Right hindlimb (tissue), 1 donor: ENCODE measurements at places on chromosomes 7 and 10.

DNA sequence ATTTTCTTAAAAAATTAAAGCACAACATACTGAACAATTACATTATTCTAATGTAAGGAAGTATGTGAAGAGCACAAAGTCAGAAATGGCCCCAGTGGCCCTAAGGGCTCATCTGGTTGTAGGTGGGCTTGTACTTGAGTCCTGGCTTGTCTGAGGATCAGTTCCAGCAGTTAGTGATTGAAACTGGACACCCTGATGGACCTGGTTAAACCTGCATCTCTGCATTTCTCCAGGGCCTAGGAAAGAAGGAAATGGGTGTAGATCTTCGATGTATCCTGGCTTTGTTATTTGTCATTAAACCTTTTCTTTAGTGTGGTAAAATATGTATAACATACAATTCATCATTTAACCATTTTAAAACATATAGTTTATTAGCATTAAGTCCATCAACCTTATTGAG, 9.7 kb upstream of the AKR1C2 start:
- no peak for DNase-seq

DNA sequence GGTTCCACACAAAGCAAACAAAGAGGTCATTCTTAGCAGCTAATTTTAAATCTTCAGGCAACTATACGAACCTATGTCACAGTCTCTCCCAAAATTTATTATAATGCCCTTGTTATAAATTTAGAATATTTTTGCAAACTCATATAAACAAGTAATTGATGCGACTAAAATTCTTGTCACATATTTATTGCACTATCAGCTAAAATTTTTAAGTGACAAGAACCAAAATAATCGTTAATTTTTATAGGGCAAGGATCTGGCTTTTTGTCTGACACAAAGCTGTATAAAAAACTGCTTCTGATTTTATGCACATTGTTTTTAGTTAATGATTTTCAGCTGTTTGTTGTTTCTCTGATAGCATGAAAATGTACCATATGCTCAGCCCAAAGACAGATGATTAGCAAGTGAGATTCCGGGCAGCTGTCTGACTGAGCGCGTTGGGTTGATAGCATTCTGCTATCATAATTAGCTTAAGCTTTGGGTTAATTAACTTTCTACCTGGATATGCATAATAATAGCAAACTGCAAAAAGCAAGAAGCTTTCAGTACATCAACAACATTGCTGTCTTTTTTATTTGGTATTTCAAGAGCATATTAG, 136.0 kb downstream of the MGMT start:
- no peak for DNase-seq

GRCh38 chr7:137860542-137860941, 13.8 kb upstream of the DGKI start:
- no peak for DNase-seq

DNA sequence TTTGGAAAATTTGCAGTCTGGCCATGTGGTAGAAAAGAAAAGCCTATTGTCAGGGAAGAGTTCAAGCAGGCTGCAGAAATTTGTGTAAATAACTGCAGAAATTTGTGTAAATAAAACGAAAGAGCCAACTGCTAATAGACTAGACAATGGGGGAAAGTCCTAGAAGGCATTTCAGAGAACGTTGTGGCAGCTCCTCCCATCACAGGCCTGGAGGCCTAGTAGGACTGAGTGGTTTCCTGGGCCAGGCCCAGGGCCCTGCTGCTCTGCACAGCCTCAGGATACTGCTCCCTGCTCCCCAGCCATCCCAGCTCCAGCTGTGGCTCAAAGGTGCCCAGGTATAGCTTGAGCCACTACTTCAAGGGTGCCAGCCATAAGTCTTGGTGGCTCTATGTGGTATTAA, 50.9 kb downstream of the RSBN1L start:
- no peak for DNase-seq

DNA sequence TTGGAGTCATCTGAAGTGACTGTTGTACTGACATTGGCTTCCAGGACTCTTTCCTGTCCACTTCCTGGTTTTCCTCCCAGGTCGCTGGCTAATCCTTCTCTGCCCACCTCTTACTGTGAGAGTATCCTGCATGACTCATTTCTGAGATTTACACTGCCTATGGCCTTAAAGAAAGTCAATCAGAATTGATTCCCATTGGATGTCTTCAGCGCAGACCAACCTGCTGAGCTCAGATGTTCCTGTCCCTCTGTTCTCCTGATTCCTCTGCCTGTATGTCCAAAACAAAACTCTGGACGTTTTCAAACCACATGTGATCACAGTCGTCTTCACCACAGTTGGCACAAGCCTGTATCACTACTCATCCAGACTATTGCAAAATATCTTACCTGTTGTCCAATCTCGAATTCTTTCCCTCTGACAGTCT, 262.1 kb downstream of the CREB5 start:
- no peak for DNase-seq

- DNase-seq, result no peak
These were observed 178.8 kb downstream of the ELMO1 start for GRCh38 chr7:37269711-37270508.

- no peak for DNase-seq
These were observed 47.1 kb downstream of the DIP2C start for GRCh38 chr10:642186-642890.

DNA sequence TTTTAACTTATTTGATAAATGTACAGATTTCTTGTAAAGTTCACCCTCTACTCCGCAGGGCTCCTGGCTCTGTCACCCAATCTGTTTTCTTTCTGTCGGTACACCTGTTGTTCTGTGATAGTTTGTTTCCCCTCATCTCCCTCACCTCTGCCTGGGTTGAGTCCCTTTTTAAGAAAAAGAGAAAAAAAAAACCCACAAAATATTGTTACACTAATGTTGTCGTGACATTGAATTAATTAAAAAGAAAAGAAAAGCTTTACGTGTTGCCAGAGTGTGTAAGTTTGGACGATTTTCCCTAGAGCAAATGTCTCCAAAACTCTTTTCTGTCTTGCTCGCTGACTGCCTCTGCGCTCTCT, 3.4 kb downstream of the HMX3 start:
- DNase-seq, result no peak

GRCh38 chr7:134034652-134035051, 92.5 kb upstream of the LRGUK start:
- DNase-seq, result no peak

DNA sequence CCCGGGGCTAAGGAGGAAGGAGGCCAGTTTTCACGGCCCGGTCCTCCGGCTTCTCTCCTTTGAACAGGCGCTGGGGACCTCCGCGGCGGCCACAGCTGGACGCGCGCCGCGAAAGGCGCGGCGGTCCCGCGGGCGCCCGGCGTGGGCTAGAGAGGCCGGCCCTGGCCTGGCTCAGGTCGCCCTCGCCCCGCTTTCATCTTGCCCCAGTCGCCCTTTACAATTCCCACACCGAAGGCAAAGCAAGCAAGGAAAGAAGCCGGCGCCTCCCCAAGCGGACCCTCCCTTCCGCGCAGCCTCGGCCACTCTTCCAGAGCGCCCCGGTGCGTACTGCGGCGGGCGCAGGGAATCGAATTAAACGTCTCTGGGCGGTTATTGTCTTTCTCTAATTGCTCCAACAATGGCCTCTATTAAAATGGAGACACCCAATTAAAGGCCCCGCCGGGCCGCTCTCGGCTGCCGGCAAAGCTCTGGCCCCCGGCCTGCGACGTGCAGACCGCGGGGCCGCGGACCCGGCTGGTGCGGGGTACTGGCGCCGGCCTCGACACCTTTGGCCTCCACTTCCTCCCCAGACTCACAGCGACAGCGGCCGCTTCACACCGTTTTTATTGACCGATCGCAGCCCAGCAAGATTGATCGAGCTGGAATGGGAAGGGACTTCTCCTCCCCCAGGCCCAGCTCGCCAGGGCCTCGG, 4.5 kb upstream of the GATA3 start:
- DNase-seq, result no peak

DNA sequence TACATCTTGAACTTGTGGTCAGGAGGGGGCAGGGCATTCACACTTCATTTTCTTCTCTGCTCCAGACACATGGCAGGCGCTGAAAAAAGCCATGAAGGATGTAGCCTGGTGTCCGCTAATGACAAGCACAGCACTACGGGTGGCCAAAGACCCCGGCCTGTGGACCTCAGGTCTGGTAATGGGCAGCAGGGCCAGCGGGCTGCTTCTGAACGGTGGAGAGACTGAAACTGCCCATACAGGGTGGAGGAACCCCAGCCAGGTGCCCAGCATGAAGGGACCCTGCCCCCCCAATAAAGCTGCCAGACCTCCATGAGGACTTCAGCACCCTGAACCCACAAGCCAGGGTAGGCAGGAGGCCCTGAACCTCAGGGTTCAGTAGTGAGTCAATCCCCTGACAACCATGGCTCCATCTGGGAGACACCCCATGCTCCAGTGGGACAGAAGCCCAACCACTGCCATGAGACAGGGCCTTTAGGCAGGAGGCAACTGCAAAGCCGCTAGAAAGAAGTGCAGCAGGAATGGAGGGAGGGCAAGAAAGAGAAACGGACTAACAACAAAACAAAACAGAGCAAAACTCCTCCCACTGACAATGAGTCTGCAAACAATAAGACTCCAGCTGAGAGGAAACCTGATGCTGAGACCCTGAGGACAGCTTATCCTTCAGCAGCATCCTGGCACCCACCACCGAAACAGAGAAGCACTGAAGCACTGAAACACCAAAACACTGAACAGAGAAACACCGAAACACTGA, 140.2 kb upstream of the PPP2R2D start:
- no peak for DNase-seq

DNA sequence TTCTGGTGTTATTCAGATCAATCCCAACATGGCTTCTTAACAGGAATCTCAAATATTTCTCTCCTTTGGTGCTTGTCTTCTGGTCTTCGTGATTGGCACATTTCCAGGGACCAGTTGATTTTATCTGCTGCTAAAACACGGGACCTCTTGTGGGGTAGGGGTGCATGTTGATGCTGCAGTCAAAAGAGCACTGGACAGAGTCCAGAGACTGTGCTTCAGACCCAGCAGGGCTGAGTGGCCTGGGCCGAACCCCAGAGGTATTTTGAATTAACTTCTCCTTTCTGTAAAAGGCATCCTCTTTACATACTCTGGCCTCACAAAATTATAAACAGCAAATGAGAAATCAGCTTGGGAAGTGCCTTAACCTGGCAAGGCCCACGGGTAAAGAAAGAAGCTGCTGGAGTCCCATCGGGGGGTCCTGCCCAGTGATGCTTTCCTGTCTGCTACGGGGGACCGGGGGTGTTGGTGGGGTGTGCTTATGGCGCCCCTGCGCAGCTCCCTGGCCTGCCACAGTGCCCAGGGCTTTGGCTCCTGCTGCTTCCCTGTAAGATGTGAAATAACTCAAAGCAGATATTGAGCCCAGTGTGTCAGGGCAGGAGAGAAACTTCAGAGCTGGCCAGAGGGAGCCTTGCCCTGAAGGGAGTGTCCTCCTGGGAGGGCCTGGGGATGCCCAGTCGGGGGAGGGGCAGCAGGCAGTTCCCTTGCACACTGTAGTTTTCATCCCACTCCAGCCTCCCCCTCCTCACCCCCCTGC, 230.5 kb downstream of the TCF7L2 start:
- no peak for DNase-seq

DNA sequence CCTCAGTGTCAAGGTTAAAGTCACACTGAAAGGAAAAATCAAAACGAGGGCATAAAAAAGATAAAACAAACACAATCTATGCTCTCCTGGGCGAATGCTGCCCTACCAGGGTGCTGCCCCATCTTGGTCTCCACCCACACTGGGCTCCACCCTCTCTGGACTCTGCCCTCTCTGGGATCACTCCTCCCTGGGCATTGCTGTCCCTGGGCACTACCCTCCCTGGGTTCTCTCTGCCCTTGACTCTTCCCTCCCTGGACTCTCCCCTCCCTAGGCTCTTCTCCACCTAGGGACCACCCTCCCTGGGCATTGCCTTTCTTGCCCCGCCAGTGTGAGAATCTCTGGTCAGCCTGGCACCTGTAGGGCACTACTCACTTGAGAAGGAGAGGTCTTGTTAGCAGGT, 8.6 kb downstream of the GDF2 start:
- no peak for DNase-seq

DNA sequence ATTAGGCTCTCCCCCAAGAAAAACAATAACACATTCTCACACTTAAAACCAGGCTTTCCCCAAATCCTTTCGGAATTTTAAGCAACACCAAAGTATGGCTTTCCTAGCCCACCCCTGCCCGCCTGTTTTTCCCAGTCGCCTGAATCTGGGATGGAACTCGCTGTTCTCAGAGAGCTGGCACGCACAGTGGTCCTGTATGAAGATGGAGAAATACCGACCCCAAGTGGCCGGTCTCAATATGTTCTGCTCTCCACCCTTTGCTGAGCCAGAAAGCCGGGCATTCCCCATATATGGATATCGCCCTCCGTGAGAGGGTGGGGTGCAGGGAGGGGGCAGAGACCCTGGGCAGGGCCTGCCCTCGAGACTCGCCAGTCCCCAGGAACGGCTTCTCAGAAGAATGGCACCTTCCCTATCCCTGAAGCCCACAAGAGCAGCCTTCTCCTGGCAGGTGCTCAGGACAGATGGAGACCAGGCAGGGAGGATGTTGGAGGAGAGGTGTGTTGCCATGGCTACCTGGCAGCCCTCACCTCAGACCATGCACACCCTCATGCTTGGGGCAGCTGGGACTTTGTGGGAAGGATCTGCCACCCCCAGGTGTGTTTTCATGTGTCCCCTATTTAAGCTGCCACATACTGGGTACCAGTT, 3.4 kb downstream of the TACR2 start:
- peak; percentile 70 for DNase-seq

DNA sequence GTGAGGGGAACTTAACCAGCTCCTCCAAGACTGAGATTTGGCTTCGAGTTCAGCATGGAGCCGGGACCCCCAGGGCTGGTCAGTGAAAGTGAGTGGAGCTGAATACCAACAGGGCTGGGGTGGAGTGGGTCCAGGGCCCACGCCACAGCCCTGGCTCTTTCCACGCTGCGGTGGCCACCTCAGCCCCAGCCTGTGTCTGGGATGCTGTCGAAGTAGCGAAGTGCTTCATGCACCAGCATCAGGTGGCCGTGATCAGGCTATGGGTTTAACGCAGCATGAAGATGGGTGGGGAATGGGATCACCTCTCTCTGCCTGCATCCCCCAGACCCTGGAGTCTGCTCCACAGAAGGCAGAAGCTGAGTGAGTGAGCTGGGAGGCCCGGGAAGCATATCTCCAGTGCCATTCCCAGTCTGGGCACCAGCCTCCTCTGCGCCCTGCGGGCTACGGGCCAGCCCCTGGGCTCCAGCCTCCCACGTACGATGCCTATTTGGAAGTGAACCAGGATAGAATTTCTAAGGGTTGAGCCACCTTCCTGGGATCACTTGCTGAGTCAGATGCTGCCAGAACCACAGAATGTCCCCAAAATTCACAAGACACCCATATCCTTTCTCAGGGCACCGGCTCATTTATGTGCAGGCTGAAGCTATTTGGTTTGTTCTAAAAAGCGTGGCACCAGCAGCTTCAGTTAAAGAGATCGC, 131.1 kb upstream of the CHST15 start:
- no peak for DNase-seq

DNA sequence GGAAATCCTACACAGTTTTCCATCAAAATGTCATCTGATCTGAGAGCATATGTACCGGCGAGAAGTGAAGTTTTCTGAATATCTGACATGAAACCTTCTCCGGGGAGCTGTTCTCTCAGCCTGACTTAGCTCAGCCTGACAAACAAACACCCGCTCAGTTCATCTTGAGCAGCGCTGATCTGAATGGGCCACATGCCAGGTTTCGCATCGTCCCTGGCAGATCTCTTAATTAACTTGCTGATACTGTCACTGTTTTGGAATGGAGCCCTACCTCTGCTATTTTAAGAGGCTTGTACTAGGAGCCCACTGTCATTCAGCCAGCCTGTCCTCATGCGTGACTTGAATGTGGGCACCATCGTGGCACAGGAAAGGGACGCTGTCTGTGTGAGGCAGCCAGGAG, 109.2 kb downstream of the STRA8 start:
- DNase-seq, result no peak
